Mesothelial cell of epicardium (in vitro differentiated cells): ENCODE measurements at places on chromosomes 5 and 9.

DNA sequence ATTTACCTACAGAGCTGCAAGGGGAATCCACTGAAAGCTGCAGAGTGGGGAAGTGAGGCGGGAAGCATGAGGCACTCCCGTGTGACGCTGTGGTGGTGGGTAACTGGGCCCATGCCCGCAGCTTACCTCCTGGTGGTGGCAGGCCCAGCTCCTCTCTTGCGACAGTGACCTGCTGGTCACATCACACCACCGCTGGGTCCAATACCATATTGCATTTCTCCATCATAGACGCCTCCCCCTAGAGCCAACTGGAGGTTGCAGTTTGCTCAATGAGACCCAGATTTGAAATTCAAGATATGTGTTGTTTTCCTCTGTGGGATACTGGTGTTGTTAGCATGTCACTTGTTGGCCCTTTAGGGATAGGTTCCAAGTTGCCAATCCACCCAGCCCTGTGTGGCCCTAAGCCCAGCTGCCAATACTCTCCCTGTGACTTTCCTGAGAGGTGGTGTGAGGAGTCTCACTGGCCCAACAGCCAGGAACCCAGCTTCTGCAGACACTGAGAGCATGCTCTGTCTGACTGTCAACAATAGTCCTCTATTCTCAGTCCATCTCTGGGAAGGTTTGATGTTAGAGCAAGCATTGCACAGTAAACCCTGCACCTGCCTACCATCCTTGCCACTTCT lies 428.3 kb downstream of the GADD45G start:
- DNase-seq = no peak

GRCh38 chr5:154276973-154277331 lies 86.4 kb downstream of the GALNT10 start:
- DNase-seq = no peak

GRCh38 chr9:109561137-109561536 lies 63.0 kb upstream of the PTPN3 start:
- no peak for DNase-seq

GRCh38 chr9:121776739-121777637 lies 125.6 kb downstream of the DAB2IP start:
- no peak for DNase-seq

GRCh38 chr5:172723508-172723907 lies 47.5 kb downstream of the DUSP1 start:
- DNase-seq = no peak

DNA sequence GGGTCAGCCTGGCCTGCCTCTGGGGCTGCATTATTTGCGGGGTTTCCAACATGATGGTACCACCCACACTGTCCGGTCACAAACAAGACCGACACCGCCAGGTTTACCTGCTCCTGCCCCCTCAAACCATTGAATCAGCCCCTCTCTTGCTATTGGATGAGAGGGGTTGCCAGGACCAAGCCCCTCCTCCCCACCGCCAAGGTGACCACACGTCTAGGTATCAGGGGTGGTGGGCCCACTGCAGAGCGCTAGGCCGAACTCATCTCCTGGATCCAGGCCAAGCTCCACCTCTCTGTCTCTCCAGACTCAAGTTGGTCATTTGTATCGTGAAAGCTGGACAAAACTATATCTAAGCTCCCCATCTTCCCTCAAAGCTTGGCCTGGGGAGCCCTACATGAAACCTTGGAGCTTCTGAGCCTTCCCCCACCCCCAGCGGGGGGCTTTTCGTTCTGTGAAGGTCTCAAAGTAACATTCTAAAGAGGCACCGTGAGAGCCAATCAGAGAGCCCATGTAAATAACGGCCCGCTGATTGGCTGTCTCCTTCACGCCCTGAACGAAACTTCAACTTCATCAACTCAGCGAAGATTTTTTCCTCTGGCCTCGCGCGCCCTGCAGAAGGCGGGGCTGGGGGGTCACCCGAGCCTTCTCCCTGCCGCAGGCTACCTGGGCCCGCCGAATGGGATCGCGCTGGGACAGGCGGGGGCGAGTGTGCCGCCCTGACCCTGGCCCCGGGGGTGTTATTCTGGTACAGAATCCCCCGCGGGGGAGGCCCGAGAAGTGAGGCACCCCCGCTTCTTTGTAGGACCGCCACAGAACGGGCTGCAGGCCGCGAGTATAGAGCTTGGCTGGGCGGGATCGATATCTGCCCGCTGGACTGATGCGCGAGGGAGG lies 49.6 kb upstream of the PSD2 start:
- DNase-seq = peak; percentile 43

GRCh38 chr9:113620377-113621161 lies 157.0 kb downstream of the RGS3 start:
- DNase-seq = peak; percentile 57

DNA sequence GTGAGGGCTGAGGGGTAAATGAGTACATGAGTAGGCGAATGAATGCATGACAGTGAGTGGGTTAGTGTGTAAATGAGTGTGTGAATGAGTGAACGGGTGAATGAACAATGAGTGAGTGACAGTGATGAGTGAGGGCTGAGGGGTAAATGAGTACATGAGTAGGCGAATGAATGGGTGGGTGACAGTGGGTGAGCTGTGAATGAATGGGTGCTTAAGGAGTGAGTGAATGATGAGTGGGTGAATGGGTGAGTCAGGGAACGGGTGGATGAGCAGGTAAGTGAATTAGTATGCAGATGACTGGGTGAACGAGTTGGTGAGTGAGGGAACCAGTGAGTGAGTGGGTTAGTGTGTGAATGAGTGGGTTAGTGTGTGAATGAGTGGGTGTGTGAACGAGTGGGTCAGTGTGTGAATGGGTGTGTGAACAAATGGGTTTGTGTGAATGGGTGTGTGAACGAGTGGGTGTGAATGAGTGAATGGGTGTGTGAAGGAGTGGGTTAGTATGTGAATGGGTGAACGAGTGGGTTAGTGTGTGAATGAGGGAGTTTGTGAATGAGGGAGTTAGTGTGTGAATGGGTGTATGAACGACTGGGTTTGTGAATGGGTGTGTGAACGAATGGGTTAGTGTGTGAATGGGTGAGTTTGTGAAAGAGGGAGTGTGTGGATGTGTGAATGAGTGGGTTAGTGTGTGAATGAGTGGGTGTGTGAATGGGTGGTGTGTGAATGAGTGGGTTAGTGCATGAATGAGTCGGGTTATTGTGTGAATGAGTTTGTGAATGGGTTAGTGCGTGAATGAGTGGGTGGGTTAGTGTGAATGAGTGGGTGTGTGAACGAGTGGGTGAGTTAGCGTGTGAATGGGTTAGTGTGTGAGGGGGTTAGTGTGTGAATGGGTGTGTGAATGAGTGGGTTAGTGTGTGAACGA lies 32.9 kb downstream of the NKD2 start:
- DNase-seq = no peak

DNA sequence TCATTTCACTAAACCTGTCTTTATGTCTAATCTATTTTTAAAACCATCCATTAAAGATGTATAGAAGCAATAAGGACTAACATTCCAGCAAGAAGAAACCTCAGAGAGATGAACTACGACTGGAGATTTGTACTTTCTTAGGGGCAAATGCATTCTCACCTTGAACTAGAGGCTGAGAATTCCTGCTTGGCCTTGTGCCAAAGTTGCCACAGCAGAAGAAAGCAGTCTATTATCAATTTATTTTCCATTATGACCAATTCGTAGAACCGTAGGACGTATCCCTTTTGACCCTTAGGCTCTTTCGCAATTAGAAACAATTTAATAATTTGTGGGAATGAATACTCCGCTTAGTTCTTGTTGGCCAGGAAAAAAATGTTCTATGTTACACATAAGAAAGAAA lies 1647.4 kb upstream of the CDH9 start:
- no peak for DNase-seq

GRCh38 chr5:142655339-142656267 lies 30.3 kb downstream of the FGF1 start:
- peak; percentile 90 for DNase-seq

DNA sequence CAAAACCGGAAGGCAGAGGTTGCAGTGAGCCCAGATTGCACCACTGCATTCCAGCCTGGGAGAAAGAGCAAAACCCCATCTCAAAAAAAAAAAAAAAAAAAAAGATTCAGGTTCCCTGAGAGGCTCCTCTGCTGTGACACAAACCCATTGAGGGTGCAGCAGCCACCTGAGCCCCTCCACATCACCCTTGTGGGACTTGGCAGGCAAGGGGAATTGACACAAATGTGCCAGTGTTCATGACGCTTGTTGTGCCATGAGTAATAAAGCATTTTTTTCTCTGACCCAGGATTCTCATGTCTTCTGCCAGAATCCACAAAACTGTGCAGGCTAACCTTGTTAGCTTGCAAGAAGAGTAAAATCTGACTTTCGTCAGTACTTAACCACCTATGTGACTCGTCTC lies 149.6 kb downstream of the TTC39B start:
- no peak for DNase-seq

DNA sequence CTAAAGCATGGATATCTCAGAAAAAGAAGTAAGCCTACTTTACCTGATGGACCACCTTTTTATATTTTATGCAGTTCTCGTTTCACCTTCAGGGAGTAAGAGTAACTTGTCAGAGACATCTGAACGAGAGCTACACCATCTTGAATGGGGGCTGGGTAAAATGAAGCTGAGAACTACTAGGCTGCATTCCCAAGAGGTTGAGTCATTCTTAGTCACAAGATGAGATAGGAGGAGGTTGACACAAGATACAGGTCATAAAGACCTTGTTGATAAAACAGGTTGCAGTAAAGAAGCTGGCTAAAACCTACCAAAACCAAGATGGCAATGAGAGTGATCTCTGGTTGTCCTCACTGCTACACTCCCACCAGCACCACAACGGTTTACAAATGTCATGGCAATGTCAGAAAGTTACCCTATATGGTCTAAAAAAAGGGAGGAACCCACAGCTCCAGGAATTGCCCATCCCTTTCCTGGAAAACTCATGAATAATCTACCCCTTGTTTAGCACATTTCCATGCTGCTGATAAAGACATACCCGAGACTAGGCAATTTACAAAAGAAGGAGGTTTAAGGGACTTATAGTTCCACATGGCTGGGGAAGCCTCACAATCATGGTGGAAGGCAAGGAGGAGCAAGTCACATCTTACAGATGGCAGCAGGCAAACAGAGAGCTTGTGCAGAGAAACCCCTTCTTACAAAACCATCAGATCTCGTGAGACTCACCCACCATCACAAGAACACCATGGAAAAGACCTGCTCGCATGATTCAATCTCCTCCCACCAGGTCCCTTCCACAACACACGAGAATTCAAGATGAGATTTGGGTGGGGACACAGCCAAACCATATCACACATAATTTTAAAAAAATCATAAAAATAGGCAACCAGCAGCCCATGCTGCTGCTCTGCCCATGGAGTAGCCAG lies 62.5 kb downstream of the GIN1 start:
- DNase-seq = no peak

DNA sequence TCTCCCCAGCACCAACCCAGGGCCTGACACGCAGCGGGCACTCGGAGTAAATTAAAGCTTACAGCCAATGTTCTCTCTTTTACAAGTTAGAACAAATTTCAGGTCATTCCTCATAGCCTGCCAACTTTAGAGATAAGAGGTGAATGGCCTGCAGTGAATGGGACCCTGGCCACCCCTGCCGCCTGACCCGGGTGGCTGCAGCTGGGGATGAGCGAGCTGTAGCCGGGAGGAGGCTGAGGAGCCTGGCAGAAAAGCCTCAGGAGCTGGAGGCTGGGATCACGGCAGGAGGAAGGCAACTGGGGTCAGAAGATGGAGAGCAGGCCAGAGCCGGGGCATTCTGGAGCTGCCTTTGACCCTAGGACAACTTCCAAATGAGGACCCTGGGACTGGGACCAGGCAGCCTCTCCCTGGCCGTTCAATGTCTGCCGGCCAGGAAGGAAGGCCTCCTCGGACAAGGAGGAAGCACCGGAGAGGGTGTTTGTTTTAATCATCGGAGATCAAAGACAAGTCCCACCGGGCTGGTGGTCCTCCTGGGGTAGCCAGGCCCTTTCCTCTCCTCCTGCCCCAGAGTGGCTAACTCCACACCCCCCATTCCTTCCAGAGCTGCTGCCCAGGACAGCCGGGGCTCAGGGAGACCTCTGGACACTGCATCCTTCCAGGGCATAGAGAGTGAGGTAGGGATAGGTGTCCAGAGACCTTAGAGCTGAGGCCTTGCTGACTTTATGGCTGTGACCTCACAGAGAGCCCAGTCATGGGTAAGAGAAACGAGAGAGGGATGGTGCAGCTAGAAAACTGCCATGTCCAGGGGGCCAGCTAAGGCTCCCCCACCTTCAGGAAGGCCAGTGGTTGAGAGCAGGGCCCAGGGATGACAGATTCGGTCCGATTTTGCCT lies 87.3 kb upstream of the LMX1B start:
- no peak for DNase-seq

DNA sequence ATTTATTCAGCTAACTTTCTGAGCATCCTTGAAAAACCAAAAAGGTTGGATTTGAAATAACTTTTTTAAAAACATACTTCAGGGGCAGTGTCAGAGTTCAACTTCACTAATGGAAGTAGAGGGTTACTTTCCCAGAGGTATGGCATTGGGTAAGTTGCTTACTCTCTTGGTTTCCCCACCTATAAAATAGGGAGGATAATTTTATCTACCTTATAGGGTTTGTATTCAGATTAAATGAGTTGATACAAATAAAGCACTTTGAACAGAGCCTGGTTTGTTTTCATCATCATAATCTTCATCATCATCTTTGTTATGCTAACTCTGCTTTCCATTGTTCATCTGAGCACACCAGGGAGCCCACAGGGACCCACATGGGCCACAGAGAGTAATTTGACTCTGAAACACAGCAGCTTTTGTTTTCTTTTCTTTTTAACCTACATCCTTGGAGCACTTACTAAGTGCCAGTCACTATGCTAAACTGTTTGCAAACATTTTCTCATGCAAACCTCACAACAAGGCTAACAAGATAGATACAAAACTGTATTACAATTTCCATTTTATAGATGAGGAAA lies 179.1 kb upstream of the SLC24A2 start:
- no peak for DNase-seq

DNA sequence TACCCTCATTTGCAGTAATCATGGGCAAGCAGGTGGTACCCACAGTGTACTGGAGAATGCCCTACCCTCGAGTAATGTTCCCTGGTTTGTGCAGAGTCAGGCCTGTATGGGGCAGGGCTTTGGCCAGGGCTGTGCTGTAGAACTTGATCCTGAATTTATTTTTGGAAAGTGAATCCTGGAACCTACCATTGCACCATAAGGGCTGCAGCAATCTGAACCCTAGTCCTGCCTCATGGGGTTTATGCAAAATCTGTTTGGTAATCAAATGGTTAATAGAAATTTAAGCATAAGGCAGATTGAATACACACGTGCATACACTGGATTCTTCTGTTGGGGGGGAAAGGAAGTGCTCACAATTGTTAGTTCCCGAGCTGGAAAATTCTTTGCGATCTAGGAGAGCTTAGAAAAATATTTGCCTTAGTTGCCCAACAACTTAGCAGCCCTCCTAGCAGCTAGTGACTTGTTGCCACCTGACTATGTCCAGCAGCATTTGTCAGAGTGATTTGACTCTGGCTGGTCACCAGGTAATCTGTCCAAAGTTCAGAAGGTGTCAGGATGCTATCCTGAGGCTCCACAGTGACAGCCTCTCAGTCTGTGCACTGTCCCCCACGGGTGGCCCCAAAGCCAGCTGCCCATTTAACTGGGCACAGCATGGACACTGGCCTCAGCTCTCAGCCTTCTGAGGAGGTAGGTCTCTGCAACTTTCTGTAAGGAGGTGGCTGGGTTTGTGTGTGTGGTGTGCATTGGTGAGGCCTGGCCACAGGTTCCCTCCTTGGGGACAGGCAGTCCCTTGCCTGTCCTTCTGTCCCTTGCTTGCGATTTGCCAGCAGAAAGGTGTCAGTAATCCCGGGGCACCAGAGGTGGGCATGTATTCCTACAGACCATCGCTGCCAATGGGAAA lies 8.3 kb downstream of the MVB12B start:
- DNase-seq = no peak

- no peak for DNase-seq
These were observed 116.1 kb downstream of the KDM4C start for GRCh38 chr9:6873857-6874256.
